ENCODE measurements at places on chromosomes 1 and 21.
A peak's percentile ranks its signal among the peaks of the same experiment; 100 is the strongest.

GRCh38 chr1:12208271-12208670, 21.6 kb upstream of the VPS13D start:
- DNase-seq: no peak

- DNase-seq: peak; percentile 25
Measured at GRCh38 chr21:16330082-16330907, 600.5 kb downstream of the USP25 start.

DNA sequence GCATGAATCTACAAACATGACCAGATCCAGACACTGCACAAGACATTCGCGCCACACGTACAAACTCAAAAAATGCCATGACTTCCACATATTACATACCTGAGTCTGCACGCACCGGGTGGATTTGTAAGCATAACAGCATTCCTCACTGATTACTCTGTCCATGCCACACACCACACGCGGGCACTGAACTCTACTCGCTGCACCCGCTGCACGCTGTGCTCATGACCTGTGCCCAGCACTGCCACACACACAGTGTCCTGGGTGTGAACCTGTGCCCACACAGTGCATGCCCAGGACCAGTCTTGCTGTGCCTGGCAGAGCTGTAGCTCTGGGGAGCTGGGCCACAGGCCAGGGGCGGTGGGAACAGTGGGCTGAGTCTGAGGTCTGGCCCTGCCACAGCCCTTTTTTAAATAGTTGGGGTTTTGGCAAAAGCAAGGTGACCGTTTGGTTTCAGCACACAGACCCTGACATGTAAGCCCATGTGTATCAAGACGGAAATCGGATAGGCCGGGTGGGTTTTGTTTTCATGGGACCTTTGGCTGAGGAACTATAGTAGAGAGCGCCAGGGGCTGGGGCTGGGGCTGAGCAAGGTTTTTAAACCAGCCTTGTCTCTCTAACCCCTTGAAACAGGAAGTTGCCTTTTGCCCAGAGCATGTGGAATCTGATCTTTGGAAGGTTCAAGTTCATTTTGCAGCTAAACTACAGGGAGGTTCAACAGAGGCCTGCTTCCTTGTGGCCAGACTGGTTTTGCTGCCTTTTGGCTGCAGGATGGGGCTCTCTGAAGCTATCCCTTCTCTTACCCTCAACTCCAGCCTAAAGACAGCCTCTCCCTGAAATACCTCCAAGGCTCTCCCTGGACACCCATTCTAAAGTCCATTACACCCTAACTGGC, 12.3 kb upstream of the GOLT1A start:
- no peak for DNase-seq

GRCh38 chr1:85125891-85126290, 74.9 kb downstream of the SYDE2 start:
- no peak for DNase-seq

- peak; percentile 42 for DNase-seq
Measured at GRCh38 chr1:66944330-66945274, 19.8 kb downstream of the MIER1 start.

- no peak for DNase-seq
Measured at GRCh38 chr1:85451236-85451830, 13.6 kb downstream of the DDAH1 start.

DNA sequence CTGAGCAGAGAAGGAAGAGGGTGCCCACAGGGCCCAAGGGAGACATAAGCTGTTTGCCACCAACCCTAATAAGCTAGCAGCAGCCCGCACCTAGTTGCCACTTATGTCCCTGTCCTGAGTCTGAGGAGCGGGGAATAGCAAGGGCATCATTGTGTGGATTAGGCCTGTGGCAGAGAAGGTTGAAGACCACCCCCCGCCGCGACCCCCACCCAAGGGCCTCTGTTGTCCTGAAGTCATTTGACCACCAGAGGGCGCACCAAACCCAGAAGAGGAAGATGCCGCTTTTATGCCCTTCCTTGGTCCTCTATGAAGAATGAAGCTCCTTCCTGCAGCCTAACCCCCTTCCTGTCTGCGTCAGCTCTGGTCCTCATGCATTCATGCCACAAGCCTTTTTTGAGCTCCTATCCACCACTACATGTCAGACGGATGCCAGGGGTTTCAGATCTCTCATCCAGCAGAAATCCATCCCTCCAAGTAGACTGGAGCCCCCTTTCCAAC, 16.6 kb downstream of the RHBG start:
- no peak for DNase-seq

- peak; percentile 11 for DNase-seq
Measured at GRCh38 chr1:87706779-87707228, 378.1 kb downstream of the LMO4 start.

- DNase-seq: peak; percentile 89
Measured at GRCh38 chr1:240683576-240683975, 71.6 kb upstream of the GREM2 start.

- no peak for DNase-seq
Measured at GRCh38 chr1:232059726-232060374, 433.3 kb downstream of the DISC1 start.

- DNase-seq: no peak
Measured at GRCh38 chr1:40338745-40339419, 21.8 kb upstream of the COL9A2 start.

DNA sequence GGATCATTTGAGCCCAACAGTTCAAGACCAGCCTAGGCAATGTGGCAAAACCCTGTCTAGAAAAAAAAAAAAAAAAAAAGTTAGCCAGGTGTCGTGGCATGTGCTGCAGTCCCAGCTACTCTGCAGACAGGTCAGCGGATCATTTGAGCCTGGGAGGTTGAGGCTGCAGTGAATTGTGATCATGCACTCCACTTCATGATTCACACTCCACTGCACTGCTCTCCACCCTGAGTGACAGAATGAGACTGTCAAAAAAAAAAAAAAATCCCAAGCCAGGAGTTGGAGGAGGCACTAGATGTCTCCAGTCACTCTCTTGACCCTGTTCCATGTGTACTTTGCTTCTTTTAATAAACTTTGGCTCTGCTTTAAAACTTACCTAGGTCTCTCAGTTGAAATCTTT, 51.0 kb upstream of the OLFM3 start:
- no peak for DNase-seq

Measured in GM04503 (cell line).